ENCODE measurements at places on chromosomes 11 and 22.
A peak's percentile ranks its signal among the peaks of the same experiment; 100 is the strongest.

DNA sequence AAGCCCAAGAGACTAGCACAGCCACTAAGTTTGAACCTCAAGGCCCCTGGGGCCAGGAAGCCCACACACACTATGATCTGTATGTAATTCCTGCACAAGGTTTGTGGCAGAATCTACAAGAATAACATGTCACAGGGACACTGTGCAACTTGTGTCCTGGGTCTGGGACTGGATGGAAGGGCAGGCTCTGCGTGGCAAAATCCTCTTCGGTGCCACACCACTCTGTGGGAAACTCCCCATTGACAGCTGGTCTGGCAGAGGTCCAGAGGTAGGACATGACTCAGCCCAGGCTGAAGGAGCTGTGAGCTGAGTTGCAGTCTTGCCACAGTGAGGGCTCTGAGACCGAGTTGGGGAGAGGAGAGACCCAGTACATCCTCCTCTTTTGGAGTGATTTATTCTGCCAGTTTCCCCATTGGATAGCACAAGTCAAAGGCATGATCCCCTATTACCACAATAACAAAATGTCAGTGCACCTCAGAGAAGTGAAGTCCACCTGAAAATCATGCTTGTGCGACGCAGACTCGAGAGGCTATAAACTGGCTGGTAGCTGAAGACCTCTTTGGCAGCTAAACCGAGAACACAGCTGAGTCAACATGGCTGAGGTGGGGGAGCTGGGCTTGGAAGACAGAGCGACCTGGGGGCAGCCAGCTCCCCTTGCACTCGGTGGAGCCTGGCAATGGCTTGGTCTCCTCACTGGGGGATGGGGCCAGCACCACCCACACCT lies 23.3 kb upstream of the SERPIND1 start:
- peak; percentile 73 for DNase-seq

GRCh38 chr22:47616396-47617020 lies 854.1 kb downstream of the TBC1D22A start:
- DNase-seq, result no peak

DNA sequence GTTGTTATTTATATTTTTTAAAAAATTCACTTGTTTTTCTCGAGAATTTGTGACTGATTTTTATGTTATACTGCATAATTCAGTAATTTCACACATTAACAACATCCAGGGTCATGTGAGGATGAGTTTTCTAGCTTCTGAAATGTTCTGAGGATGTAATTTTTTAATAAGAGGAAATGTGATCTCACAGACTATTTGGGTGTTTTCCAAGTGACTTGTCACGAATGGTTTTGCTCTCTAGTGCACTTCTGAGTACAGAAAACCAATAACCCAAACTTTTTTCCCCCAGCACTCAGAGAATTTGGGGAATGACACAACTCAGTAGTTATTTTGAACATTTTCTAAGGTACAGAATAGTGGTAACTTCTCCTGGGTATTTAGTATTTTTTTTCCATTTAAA lies 821.1 kb upstream of the ARHGAP42 start:
- no peak for DNase-seq

GRCh38 chr11:70703141-70704064 lies 305.1 kb downstream of the CTTN start:
- DNase-seq, result no peak
